Left hindlimb (tissue), 1 donor: ENCODE measurements at places on chromosomes 7 and 10.

DNA sequence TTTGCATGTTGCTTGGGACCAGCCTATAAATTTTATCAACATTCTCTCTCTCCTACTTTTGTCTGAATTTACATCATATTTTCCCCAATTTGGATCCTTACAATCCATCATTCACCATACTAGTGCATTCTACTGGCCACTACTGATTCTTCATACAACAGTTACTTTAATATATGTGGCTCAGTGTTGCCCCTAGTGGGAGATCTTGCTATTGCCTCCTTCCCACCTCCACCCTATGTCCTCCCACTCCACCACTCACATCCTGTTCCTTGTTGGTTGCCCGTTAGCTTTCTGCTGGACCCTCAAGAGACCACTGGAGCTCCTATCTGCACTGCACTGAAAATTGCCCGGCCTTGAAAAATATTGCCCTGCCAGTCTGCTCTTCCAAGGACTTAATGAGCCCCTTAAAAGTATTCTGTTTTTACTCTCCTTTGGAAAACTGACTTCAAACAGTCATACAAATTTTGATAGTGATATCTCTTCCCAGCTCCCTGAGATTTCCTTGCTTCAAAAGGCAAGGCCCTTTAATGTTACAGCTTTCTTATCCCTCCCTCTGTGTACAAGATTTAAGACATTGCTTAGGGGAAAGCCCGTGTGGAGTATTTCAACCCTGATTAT, 243.2 kb upstream of the TMEM229A start:
- DNase-seq, result no peak

DNA sequence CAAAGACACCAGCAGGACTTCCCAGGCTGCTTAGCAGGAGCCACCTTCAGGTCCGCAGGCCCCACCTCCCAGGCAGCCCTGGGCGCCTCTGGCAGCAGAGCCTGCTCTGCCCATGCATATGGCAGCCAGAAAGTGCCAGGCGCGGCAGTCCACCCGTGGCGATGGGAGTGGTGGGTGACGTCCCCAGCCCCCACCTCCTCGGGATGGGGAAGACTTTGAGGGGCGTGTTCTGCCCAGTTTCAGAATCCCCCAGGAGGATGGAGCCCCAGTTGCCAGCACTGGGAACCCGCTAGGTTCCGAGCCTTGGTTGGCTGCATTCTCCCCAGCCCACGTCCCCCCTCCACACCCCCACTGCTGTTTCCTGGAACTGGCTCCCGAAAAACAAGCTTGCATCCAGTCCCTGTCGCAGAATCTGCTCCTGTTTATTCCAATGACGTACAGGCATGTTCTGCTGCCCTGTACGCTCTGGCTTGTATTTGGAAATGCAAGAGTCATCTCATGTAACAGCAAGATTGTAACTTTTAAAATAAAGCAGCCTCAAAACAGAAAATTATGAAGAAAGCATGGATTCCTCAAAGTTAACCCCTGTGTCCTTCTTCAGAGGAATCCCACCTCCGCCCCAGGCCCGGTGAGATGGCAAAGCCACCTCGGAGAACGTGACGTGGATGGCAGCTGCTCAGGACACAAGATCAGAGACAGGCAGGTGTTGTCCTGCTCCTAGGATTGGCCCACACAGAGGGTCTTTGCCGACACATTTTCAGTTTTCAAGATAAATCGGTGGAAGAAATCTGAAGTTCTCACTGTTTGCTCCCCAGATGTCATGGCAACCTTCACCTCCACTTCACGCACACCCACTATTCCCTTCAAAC, 87.8 kb upstream of the PPP2R2D start:
- DNase-seq, result no peak

DNA sequence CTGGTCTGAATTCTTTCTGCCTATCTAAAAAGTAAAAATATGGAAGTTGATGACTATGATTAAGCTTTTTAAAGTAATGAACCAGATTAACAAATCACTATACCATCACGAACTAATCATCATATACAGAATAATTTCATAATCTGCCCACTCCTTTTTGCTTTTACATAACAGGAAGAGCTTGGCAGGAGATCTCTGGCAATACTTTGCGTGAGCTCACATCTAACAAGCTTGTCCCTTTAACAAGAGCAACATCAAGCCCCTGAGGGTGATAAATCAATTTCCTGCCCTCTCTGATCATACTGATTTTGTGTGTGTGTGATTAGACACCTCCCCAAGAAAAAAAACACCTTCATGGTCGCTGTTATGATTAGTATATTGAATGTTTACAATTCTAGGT, 143.5 kb upstream of the ASAH2 start:
- no peak for DNase-seq

- DNase-seq, result no peak
These were observed 1.6 kb upstream of the KIAA1217 start for GRCh38 chr10:24207341-24207740.

- no peak for DNase-seq
These were observed 35.3 kb upstream of the EGR2 start for GRCh38 chr10:62851442-62851841.

- no peak for DNase-seq
These were observed 5.3 kb downstream of the PNLIPRP1 start for GRCh38 chr10:116596062-116596461.
